Activated T-helper 9 cell treated with anti-CD3 and anti-CD28 coated beads, Interleukin-2, amount 50 U/mL, for 16 hours (primary cell): ENCODE measurements at places on chromosomes 7 and 10.

- DNase-seq: no peak
These were observed 39.2 kb upstream of the COL1A2 start for GRCh38 chr7:94355454-94355853.

- DNase-seq: no peak
These were observed 2.7 kb downstream of the ZNF503 start for GRCh38 chr10:75398692-75399460.

GRCh38 chr7:76069238-76069638 is 21.3 kb downstream of the MDH2 start:
- no peak for DNase-seq

DNA sequence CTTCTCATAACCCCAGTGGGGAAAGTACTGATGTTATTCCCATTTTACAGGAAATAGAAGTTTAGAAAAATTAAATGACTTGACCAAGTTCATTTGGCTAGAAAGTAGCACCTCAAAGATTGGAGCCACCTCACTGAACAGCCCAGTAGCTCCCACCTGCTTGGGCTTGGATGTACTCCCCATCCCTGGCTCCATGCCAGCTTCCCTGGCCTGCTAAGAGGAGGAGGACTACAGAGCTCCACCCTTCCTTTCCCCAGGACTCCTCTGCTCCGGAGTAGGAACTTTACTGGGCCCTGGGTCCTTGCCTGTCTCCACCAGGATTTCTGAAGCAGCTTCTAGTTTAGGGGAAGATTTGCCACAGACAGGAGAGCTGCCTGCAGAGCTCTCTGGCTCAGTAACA is 3.1 kb downstream of the HPS6 start:
- DNase-seq: no peak

DNA sequence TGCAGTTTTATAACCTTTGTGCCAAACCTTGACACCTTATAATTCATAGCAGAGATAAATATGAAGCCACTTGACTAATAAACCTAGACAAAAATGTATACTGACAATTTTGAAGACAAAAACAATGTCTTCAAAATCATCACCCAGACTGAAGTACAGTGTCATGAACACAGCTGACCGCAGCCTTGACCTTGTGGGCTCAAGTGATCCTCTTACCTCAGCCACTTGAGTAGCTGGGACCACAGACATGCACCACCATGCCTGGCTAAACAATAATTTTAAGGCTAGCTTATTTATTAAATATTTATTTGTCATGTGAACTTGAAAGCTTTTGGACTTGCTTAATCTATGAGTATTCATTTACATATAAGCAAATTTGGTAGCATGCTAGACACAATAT is 24.3 kb downstream of the IL6 start:
- no peak for DNase-seq

- DNase-seq: no peak
These were observed 248.3 kb downstream of the CDC14C start for GRCh38 chr7:49172639-49173038.

- no peak for DNase-seq
These were observed 84.6 kb upstream of the PDLIM1 start for GRCh38 chr10:95375418-95375817.

- DNase-seq: no peak
These were observed 578 bp downstream of the ZNF713 start for GRCh38 chr7:55887821-55888247.

DNA sequence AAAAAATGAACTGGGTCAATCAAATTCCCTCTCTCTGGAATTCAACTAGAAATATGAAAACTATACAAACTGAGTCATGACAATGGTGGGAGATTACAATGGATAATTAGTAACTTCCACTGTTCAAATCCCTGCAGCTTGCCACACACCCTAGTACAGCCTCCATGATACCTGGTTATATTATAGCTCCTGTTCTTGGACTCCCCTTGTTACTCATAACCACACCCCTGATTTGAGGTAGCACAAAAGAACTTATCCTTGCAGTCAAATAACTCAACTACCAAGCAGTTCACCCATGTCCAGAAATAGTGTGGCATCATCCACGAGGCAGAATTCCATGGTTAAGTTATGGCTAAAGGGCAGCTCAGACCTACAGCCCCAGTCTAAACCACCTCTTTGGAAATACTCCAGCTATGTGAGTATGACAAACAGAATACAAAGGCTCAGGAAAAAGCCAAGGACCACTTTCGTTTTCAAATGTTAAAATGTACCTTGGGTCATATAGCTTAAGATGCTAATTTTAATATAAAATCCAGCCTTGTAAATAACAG is 164.7 kb downstream of the CPEB3 start:
- no peak for DNase-seq

DNA sequence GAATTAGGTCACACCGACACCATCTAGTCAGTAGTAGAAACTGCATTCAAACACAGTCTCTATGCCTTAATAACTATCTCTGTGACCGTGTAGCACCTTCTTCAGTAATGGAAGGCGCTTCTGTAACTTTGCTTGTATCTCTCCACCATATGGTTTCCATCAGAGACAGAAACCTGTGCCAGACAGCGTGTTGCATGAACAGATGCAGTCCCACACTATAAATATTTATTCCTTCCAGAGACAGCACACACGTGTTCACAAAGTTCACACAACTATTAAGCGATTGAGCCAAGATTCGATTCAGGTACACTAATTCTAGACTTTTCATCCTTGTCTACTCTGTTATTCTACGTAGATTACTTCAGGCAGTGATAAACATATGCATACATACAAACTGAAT is 873.9 kb upstream of the MBL2 start:
- DNase-seq: no peak

- peak; percentile 67 for DNase-seq
These were observed at the start of gene ADO for GRCh38 chr10:62804356-62805230. TSS of gene ADO (plus strand) at chr10:62804720. CDS start at chr10:62805060, 340 bp downstream.

- DNase-seq: no peak
These were observed 12.3 kb downstream of the NHLRC2 start for GRCh38 chr10:113866551-113867394.
